ENCODE measurements at places on chromosomes 2 and 18.
A peak's percentile ranks its signal among the peaks of the same experiment; 100 is the strongest.

- DNase-seq, result no peak
Measured at GRCh38 chr2:232592772-232593395, 40.5 kb upstream of the EFHD1 start.

DNA sequence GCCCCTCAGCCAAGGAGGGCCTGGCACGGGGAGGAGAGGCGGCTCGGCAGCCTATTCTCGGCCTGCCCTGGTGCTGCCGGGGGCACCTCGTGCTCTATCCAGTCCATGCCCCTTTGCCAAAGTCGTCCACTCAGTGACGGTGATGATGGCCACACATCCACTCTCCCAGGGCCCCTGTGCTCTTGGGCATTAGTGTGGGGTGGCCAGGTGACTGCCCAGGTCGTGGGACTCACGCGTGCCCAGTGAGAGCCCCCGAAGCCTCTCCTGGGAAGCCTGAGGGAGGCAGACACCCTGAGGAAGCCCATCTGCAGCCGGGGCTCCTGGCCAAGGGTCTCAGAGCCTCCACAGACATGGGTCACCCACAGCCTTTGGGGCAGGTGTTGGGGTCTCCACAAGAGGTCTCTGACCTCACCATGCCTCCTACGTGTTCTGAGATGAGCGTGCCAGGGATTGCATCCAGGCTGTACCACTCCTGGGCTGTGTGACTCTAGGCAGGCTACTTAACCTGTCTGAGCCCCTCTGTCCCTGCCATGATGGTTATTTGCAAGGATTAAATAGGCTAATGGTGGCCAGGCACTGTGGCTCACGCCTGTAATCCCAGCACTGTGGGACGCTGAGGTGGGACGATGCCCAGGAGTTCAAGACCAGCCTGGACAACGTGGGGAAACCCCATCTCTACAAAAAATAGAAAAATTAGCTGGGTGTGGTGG lies 12.9 kb downstream of the RAMP1 start:
- DNase-seq, result peak; percentile 71

DNA sequence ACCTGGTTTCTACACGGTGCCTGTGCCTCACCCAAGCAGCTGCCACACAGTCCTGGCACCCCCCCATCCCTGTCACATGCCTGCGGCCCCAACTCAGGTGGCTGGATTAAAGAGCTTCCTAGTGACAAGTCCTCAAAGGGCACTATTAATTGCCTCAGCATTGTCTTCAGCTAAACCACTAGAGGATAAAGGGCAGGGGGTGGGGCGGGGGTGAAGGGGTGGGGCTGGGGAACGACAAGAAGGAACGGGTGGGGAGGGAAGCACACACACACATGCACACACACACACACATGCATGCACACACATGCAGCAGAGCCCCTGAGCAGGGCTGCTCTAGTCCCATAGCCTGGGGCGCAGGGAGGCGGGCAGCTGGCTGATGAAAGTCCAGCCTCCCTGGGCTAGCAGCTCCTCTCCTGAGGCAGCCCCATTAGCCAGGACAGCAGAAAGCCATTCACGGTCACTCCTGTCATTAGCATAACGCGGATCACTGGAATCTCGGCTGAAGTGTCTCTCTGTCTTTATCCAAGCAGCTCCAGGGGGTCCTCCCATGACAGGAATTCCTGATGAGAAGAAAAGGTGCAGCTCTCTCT lies 7.4 kb upstream of the TEX261 start:
- DNase-seq, result peak; percentile 43

GRCh38 chr18:44803019-44803650 lies 122.4 kb downstream of the SETBP1 start:
- no peak for DNase-seq

DNA sequence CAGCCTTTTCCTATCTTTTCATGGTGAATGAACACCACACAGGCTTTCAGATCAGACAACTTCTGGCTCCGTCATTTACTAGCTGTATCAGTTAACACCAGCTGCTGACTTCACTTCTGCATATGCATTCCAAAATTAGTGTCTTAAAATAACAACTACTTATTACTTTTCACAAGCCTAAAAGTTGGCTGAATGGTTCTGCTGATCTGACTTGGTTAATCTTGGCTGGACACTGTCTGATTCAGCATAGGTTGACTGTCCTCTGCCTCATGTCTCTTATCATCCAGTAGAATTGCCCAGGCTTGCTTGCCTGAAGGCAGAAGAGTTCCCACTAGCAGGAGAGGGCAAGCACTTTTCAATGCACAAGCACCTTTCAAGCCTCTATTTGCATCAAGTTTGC lies 72.7 kb downstream of the MARCHF4 start:
- DNase-seq, result no peak

- no peak for DNase-seq
Measured at GRCh38 chr2:232434091-232434490, 21.9 kb upstream of the ALPI start.

DNA sequence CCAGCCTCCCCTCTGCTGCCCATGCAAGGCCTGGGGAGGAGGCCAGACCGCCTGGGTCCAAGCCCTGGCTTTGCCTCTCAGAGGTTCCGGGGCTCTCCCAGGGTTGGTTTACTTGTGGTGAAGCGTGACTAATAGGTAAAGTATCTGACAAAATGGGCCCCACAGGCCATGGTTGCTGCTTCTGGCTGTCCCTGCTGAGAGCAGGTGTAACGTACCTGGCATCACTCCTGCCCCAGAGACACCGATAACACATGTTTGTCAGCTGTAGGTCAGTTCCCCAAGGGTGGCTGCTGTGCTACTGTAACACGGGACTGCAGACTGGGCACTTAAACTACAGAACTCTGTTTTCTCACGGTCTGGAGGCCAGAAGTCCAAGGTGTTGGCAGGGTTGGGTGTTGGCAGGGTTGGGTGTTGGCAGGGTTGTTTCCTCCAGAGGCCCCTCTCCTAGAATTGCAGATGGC lies 34.1 kb downstream of the ODC1 start:
- DNase-seq, result no peak

DNA sequence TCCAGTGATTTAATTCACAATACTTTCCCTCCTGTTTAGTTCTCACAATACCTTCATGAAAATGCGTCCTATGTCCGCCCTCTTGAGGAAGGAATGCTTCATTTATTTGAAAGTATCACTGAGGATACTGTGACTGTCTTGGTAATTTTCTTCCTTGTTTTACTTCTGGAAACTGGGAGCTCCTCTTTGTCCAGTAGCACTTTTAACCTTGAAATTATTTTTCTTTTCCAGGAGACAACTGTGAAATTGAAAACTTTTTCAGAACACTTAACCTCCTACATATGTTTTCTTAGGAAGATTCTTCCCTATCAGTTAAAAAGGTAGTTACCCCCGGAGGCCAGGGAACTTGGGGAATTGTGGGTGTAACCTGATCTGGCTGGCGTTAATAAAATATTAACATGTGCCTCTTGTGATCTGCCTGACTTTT lies 58.9 kb upstream of the STON1 start:
- DNase-seq, result no peak

DNA sequence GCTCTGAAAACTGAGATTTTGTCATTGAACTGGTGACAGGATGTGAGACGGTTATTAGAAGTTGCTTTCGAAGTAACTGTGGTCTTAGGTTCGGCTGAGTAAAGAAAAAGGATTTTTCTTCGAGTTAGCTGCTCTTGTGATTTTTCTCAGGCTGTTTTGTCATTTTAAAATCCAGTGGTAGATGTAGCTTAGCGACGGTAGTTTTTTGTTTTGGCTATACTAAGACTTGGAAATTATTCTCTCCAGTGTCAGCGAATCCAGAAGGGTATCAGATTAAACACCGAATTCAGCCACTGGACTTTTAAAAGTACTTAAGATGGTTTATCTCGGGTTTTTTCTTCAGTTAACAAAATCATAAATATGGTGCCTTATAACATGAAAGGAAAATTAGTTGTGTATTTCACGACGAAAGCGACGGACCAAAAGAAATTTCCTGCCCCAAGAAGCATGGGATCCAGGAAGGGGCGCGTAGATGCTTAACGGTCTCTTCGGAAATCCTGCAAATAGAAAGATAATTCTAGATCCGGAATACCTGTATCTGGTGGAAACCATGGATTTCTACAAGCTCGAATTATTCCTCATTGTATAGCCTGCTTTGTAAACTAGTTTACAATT lies 1.2 kb downstream of the SFT2D3 start:
- DNase-seq, result no peak

DNA sequence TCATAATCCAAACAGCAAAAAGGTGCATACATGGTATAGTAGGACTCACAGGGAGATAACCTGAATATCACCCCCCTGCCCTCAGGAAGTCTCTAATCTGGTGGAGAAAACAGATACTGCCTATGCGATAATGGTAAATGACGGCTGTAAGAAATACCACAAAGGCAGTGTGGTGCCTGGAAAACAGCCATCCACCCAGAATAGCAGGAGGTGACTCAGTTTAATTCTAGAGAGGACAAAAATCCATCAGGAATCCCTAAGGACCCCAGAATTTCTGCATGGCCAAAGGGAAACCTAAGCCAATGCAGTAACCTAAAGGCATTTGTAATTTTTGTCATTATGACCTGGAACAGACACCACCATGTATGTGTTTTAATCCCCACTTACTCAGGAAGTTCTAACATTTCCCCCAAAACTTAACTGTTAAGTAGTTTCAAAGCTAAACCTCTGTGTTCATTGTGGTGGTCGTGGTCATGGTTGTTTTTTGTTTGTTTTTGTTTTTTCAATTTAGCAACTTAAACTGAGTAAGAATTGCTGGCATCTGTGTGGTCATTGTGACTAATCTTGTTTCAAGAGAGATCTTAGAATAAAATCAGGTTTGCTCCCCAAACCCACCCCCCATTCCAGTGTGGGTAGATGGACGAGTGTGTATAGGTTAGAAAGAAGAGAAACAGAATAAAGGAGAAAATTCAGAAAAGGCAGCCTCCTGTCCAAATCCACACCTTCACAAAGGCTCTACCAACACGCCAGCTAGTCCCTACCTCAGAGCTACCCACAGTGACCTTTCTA lies 121.5 kb upstream of the CDCA7 start:
- no peak for DNase-seq

GRCh38 chr18:46013484-46014189 lies 46.5 kb upstream of the EPG5 start:
- no peak for DNase-seq

DNA sequence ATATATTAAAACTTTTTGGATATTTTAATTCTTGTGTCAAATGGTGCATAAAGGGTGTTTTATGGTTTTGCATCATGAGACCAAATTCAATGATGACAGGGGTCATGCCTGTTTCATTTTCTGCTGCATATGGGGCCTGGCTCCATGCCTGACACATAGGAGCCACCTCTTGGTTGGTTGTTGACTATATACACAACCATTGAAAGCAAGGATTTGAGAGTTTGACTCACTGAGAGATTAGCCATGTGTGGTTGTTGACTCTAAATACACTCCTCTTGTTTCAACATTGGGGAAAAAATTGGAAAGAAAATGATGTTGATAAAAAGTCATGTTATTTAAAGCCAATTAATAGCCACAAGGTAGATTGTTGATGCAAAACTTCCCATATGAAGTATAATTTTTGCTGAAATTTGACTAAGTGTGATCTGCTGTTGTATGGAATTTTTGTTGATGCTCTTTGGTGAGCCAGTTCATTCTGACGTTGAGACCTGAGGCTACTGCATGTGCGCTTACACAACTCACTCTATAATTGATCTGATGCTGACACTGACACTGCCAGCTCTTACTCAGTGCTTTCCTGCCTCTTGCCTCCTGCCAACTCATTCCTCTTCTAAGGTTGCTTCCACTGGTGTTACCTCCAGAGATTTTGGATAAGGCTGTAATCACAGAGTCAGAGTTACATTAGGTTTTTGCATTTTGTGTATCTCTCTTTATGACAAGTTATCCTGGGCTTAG lies 446.2 kb upstream of the SLC14A2 start:
- no peak for DNase-seq

GRCh38 chr2:241551599-241551997 lies 6.9 kb upstream of the BOK start:
- no peak for DNase-seq

- no peak for DNase-seq
Measured at GRCh38 chr2:202157211-202157990, 81.0 kb downstream of the SUMO1 start.

GRCh38 chr2:145631561-145631960 lies 1111.6 kb upstream of the ZEB2 start:
- DNase-seq, result no peak

DNA sequence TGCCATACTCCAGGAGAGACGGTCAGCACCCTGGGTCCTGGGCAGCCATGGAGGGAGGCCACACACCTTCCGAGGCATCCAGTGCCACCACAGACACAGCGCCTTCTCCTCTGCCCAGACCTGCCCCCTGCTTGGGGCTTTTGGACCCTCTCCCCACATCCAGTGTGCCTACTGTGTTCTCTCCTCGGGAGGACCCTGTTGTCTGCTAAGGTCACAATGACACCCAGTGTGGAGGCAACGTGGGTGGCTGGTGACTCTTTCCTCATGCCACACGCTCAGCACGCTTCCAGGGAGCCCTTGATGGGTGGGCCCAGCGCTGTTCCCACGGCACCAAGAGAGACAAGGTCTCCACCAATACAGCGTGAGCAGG lies 251.9 kb downstream of the EIPR1 start:
- peak; percentile 88 for DNase-seq

DNA sequence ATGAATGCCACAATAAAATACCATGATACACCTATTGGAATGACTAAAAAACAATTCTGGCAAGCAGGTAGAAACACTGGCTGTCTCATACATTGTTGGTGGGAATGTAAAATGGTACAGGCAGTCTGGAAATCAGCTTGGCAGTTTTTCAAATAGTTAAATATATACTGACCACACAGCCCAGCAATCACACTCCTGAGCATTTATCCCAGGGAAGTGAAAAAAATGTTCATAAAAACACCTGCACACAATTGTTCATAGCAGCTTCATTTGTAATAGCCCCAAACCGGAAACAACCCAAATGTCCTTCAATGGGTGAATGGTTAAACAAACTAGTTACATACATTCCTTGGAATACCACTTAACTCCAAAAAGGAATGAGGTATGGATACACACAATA lies 137.2 kb downstream of the TFCP2L1 start:
- DNase-seq, result no peak

DNA sequence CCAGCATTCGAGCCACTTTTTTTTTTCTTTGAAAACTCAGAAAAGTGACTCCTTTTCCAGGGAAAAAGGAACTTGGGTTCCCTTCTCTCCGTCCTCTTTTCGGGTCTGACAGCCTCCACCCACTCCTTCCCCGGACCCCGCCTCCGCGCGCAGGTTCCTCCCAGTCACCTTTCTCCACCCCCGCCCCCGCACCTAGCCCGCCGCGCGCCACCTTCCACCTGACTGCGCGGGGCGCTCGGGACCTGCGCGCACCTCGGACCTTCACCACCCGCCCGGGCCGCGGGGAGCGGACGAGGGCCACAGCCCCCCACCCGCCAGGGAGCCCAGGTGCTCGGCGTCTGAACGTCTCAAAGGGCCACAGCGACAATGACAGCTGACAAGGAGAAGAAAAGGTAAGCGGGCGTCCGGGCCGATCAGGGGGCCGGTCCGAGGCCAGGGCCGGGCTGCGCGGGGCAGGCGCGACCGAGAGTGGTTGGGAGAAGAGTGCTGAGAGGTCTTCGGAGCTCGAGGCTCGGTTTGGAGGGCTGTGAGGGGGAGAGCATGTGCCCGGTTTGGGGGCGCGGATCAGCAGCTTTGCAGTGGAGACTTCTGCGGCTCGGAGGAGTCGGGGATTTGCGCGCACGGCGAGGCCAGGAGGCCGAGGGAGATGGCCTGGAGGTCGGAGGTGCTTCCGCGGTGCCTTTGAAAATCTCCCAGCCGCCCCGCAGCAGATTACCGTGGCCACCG lies 502 bp downstream of the EPAS1 start:
- DNase-seq, result peak; percentile 94

GRCh38 chr2:64330281-64331113 lies 123.5 kb upstream of the LGALSL start:
- DNase-seq, result no peak

- DNase-seq, result no peak
Measured at GRCh38 chr2:186532891-186533290, 46.8 kb downstream of the ZC3H15 start.
